ENCODE measurements at places on chromosomes 12 and 14. TPM values are rescaled to one million over a fixed set of nuclear protein-coding genes. Genes with fewer than 3 reads are reported as not detected.

- DNase-seq: no peak
Measured at GRCh38 chr12:131711551-131712205, 788 bp downstream of the SFSWAP start.

- DNase-seq: no peak
Measured at GRCh38 chr12:12609692-12610091, 2.0 kb upstream of the CREBL2 start.

The OR6C1 gene
- total RNA-seq: not detected

DNA sequence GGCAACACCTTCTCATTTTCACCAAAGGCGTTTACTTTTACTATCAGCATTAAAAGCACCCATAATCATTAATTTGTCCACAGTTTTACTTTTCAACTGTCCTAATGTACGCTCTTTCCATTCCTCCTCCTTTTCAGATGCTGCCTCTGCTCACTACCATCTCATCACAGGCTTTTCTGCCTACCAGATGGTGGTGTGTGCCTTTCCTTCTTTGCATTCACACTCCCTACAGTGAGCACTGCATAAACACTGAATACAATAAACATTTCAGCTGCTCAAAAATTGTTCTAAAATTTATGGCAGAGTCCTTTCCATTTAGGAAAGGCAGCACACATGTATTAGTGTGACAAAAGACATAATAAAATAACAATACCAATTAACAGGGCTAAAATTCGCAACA, 435.7 kb downstream of the GXYLT1 start:
- DNase-seq: no peak

DNA sequence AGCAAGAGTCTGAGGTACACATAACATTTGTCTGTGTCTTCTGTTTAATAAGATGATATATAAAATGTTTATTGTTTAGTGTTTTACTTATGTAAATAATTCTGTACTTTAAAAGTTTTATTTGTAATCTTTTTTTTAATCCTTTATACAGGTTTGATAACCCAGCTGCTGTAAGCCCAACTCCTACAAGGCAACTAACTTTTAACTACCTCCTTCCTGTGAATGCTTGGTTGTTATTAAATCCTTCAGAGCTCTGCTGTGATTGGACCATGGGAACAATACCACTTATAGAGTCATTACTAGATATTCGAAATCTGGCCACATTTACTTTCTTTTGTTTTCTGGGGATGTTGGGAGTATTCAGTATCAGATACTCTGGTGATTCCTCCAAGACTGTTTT, 24.1 kb downstream of the TMTC3 start:
- no peak for DNase-seq

- peak; percentile 34 for DNase-seq
Measured at GRCh38 chr12:14239350-14239934, 126.0 kb upstream of the ATF7IP start.

- no peak for DNase-seq
Measured at GRCh38 chr12:20006871-20007730, 361.2 kb upstream of the PDE3A start.

DNA sequence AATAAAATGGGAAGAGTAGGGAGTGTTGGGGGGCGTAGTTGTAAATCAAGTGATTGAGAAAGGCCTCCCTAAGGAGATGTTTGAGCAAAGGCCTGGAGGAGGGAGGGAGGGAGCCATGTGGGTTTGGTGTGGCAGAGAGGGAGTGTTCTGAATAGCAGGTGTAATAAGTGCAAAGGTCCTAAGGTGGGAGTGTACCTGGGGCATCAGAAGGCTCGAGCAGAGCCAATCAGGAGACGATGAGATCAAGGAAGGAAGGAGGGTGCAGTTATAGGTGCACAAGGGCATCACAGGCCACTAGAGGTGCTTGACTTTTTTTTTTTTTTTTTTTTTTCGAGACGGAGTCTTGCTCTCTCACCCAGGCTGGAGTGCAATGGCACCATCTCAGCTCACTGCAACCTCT, 77.9 kb upstream of the PLXNC1 start:
- DNase-seq: no peak

DNA sequence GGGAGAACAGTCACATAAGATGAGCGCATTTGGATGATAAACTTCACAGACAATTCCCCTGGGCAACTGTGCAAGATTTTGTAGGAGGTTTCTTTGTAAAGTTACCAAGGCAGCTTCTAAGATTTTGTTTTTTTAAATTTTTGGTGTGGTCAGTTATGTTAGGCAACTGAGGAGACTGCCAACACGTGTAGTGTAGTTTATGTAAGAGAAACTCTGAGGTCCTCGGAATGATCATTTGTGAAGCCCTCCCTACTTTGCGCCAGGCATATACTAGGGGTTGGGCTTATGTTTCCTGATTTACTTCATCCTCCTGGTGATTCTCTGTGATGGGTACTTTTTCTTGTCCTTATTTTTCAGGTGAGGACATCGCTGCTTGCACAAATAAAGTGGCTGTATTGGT, 433.6 kb downstream of the TMEM132D start:
- no peak for DNase-seq

DNA sequence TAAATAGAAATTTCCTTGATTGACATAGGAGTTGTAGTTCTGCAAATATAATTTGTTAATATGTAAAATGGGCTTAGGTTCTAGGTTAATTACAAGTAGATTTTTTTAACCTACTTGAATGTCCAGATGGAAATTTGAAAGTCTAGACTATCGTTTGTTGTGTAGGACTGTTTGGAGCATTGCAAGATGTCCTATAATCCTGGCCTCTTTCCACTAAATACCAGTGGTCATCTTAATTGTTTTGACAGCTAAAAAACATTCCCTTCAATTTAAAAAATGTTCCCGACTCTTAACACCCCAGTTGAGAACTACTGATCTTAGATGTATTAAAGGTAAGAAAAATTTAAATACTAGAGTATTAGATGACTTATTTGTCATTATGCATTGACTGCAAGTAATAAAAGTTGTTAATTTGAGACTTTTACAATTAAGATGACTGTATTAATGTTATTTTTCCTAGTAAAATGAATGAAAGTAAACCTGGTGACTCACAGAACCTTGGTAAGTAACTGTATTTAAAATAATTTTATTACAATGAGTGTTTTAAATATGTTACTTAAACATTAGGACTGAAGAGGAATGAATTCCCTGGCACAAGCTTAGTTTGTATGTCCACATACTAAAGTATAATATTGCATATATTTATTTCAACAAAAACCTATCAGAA, 21.8 kb downstream of the G2E3 start:
- no peak for DNase-seq

- no peak for DNase-seq
Measured at GRCh38 chr12:85422762-85423161, 142.7 kb downstream of the ALX1 start.

DNA sequence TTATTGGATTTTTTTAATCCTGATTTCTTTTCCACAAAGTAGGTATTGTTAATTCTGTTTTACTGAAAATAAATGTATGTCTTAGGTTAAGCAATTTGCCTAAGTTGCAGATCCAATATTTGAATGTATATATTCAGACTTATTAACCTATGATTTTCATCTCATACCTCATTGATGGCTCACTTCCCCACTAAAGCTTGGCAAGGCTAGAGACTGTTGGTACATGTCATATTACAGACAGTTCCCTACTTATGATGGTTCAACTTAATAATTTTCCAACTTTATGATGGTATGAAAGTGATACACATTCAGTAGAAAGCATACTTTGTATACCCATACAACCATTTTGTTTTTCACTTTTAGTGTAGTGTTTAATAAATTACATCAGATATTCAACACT, 33.2 kb upstream of the KCNH3 start:
- no peak for DNase-seq

The SMCO2 gene
- total RNA-seq: not detected

DNA sequence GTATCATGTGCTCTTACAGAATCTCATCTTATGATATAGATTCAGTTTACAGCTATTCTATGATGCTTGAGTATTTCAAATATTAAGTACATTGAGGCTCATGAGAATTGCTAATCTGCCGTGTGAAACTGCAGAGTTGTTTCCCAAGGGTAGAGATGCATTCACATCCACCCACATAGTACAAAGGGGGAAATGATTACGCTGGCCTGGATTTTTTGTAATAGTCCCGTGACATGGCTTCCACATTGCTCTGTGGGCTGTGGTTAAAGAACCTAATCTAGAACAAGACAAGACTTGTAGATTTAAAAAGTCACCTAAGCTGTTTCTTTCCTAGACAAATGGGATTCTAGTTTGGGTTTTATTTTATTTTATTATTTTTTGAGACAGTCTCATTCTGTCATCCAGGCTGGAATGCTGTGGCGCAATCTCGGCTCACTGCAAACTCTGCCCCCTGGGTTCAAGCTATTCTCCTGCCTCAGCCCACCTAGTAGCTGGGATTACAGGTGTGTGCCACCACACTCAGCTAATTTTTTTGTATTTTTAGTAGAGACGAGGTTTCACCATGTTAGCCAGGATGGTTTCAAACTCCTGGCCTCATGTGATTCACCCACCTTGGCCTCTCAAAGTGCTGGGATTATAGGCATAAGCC, 13.0 kb upstream of the RIOX1 start:
- no peak for DNase-seq

The TRPV4 gene
- total RNA-seq: 2.1 TPM

The SLC35E3 gene
- total RNA-seq: 6.1 TPM

The OAS2 gene
- total RNA-seq: 5.8 TPM

DNA sequence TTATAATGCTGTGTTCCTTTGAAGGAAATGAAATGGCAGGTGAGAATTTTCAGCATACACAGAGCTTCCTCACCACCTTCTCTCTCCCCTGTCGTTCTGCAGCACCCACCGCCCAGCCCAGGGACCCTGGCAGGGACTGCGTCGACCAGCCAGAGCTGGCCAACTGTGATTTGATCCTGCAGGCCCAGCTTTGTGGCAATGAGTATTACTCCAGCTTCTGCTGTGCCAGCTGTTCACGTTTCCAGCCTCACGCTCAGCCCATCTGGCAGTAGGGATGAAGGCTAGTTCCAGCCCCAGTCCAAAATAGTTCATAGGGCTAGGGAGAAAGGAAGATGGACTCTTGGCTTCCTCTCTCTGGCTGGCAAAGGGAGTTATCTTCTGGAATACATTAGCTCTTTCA, 35.1 kb downstream of the PAPLN start:
- DNase-seq: no peak

The HELB gene
- 3.6 TPM for total RNA-seq

DNA sequence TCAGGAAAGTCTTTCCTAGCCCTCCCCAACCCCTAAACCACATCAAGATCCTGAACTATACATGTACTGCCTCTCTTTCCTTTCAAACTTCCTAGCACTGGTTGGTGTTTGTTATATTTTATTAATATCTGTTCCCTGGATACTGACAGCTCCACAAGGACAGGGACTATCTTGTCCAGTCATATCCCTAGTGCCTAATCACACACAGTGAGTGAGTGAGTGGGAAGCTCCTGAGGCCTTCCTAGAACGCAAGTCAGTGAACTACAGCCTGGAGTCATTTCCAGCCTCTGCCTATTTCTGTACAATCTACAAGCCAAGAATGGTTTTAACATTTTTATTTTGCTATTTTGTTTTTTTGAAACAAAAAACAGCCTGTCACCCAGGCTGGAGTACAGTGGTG, 7.5 kb upstream of the ACTR6 start:
- DNase-seq: no peak

DNA sequence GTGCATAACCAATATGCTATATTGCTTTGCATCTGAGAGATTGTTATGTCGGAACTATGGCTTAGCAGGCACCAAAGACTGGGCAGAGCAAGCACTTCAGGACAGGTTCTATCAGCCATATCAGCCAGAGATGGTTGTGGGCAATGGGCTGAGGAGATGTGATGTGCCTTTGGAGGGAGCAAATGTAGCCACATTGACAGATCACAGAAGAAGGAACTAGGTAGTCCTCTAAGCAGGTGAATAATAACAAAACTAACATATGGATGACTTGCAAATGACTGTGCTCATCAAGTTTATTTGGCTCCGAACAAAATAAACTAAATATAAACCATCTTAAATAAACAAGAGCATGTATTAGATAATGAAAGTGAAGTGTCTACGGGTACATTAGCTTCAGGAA, 291.7 kb downstream of the RMST start:
- no peak for DNase-seq

The RDH12 gene
- total RNA-seq: 166 TPM

DNA sequence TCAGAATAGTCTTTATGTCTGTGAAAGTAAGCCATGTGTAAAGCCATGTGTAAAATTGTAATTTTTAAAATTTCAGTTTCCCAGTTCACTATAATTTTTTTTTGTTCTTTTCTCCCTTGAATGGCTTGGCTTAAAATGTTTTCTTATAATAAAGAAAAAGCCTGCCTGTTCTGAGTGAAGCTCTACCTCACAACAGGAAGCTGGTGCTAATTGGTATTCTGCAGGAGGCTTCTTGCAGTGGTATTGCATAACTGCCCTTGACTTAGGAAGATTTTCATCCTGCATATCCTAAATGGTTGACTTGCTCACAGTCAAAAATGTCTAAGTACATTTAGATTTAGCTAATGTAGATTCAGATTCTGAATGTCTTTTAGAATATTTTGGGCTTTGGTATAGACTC, 49.5 kb downstream of the ATP2A2 start:
- DNase-seq: no peak

GRCh38 chr14:52219488-52220084, 47.9 kb upstream of the PTGDR start:
- DNase-seq: no peak

DNA sequence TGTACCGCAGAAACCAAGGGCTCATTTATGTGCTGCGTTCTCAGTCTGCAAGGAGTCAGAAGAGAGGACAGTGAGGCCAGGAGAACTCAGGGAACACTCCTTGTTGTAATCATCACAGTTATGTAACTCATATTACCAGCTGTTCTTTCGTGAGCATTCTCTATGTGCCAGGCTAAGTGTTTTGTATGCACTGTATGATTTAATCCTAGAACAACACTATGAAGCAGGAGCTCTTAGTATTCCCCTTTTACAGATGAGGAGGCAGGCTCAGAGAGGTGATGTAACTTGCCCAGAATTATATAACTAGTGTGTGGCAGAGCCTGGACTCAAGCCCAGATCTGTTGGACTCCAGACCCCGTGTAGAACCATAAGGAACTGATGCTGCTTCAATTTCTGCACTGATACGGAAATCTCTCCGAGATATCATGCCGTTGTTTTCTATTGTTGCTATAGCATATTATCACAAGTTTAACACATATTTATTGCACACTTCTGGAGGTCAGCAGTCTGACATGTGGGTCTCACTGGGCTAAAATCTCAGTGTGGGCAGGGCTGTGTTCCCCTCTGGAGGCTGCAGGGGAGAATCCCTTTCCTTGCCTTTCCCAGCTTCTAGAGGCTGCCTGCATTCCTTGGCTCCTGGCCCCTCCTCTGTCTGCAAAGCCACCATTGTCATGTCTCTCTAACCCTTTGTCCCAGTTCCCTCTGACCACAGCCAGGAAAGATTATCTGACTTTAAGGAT, 16.3 kb upstream of the CD9 start:
- DNase-seq: peak; percentile 70

The TBK1 gene
- 23.6 TPM for total RNA-seq

The FAM90A1 gene
- 0.29 TPM for total RNA-seq

DNA sequence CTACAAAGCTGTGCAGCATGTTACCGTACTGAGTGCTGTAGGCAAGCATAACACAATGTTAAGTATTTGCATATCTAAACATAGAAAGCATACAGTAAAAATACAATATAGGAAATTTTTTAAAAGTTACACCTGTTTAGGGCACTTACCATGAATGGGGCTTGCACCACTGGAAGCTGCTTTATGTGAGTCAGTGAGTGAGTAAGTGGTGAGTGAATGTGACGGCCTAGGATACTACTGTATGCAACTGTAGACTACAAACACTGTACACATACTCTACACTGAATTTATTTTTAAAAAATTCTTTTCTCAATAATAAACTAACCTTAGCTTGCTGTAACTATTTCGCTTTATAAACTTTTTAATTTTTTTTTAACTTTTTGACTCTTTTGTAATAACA, 82.1 kb upstream of the FSCB start:
- DNase-seq: no peak

The GPRC5D gene
- not detected for total RNA-seq
